ENCODE measurements at places on chromosomes 4 and X.

GRCh38 chr4:3355266-3355748 is 62.5 kb downstream of the RGS12 start:
- DNase-seq = no peak

- no peak for DNase-seq
Observed at GRCh38 chr4:83261307-83261706, 23.3 kb downstream of the COQ2 start.

DNA sequence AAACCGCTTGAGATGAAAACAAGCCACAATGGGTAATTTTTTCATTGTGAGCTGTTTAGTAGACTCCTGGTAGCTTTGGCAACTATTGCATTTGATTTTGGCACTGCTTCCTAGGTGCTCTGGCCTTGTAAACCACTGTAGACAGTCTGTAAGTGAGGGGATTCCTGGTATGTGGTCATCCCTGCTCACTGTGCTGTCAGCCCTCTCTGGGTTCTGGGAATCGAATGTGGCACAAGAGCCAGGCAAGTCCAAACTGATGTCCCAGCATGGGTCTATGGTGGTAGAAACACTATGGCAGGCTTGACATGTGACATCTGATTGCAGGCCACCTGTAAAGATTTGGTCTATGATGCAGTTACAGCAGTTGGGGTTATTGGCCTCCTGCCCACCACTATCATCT is 2.5 kb downstream of the USP51 start:
- DNase-seq = no peak

DNA sequence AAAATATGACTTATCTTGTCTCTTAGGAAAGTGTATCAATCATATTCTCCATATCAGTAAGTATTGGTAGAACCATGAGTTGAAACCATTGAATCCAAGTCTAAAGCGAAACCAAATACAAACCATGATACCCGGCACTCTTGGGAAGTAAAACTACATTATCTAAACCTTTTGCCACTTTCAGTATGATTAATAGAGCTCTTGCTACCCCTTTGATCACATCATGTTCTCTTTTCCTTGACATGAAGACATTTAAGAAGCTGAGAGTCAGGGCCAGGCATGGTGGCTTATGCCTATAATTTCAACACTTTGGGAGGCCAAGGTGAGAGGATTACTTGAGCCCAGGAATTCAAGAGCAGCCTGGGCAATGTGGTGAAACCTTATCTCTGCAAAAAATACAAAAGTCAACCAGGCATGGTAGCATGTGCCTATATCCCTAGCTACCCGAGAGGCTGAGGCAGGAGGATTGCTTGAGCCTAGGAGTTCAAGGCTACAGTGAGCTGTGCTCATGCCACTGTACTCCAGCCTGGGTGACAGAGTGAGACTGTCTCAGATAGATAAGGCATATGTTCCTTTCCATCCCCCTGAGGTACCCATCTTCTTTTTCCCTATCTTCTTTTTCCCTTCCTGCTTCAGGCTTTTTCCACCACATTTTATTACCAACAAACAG is 45.4 kb downstream of the CEP135 start:
- DNase-seq = no peak

- DNase-seq = no peak
Observed at GRCh38 chrX:38774249-38774648, 27.0 kb upstream of the MID1IP1 start.

DNA sequence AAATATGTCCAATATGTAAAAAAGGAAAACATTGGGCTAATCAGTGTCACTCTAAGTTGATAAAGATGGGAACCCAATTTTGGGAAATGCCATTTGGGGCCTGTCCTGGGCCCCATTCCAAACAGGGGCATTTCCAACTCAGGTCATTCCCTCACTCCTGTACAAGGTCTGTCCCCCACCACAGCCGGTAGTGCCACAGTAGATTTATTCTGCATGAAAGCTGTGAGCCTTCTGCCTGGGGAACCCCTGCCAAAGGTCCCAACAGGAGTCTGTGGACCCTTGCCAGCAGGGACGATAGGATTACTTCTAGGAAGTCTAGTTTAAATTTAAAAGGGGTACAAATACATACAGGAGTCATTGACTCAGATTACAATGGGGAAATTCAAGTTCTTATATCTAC is 317.6 kb upstream of the GNPDA2 start:
- no peak for DNase-seq

DNA sequence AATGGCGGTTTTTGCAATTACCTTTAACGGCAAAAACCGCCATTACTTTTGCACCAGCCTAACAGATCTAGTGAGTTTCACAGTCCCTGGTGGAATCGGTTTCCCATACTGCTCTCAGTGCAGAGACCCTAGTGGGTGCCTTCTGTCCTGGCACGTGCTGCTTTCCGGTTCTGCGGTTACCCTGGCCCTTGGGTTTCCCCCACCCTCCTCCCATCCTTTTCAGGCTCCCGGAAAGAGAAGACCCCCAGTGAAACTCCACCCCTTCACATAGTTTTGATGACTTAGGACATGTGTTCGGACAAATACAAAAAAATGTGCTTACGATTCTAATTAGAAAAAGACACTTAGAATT is 36.9 kb downstream of the NLGN3 start:
- DNase-seq = no peak

- DNase-seq = no peak
Observed at GRCh38 chr4:3335385-3335784, 42.6 kb downstream of the RGS12 start.

GRCh38 chr4:26765515-26765914 is 95.1 kb upstream of the STIM2 start:
- no peak for DNase-seq

DNA sequence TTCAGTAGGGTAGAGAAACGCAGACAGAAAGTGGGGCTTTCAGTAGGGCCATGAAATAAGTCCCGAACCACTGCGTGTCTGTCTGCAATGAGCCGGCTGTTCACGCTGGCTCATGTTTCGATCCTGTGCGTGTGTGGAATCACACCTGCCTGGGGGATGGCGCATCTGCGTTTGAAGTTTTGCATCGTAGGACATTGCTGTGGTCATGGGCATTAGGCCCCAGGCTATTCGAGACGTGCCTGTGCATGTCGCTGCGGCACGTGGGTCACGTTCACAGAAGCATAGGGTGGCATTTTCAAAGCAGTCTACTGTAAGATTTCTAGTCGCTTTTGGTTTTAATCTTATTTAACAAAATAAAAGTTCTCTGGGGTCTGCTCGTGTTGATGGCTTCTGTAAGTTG is 25.5 kb upstream of the HGFAC start:
- DNase-seq = no peak

- no peak for DNase-seq
Observed at GRCh38 chr4:75545526-75545925, 10.3 kb upstream of the ODAPH start.

- DNase-seq = no peak
Observed at GRCh38 chrX:103789004-103789403, 12.4 kb downstream of the PLP1 start.

DNA sequence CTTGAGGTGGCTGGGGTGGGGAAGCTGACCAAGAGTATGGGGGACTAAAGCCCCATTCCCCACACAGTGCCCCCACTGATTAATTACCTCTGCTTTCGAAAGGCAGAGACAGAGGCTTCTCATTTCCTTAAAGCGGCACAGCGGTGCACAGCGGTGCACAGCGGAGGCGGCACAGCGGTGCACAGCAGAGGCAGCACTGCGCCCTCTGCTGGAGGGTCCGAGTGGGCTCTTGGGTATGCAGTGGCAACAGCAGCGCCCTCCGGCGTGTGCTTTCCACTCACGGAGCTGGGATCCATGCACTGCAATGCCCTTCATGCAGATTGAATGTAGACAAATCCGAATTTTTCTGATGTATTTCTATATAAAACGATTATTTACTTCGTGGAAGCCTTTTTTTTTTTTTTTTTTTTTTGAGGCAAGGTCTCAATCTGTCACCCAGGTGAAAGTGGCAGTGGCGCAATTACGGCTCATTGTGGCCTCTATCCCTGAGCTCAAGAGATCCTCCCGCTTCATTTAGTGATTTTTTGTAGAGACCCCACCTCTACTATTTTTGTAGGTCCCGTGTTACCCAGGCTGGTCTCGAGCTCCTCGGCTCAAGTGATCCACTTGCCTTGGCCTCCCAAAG is 19.7 kb upstream of the PRPS2 start:
- DNase-seq = no peak

DNA sequence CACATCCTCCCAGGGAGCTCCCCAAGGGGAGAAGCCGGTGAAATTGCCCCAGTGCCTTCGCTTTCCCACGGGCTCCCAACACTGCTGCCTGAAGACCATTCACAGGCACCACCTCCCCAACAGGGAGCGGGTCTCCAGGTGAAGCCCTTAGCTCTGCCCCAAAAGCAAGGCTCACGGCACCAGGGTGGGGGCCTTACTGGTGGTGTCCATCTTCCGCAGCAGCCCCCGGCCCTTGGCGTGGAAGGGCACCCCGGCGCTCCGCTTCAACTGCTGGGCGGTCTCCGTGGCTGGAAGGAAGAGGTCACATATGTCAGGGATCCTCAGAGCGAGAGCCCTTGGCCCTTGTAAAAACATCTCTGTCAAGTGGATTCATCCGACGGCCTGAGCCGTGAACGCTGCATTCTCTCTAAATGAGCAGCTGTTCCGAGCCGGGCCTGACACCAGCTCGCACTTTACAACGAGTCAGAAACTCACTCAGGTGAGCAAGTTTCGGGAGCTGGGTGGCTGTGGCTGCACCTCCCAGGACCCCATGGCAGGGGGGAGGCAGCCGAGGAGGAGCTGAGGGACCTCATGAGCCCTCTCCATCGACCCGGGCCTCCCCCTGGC is 20.9 kb downstream of the NELFA start:
- no peak for DNase-seq

GRCh38 chrX:9845578-9845952 is 59.3 kb downstream of the SHROOM2 start:
- no peak for DNase-seq

DNA sequence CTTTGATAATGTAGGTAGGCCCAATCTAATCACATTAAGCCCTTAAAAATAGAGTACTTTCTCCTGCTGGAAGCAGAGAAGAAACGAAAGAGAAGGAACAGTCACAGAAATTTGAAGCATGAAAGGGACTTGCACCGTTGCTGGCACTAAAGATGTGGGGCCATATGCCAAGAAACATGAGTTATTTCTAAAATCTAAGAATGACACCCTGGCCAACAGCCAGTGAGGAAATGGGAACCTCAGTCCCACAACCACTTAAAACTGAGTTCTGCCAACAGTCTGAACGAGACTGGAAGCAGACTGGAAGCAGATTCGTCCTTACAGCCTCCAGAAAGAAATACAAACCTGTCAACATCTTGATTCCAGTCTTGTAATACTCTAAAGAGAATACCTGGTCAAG is 70.1 kb downstream of the CENPC start:
- no peak for DNase-seq

DNA sequence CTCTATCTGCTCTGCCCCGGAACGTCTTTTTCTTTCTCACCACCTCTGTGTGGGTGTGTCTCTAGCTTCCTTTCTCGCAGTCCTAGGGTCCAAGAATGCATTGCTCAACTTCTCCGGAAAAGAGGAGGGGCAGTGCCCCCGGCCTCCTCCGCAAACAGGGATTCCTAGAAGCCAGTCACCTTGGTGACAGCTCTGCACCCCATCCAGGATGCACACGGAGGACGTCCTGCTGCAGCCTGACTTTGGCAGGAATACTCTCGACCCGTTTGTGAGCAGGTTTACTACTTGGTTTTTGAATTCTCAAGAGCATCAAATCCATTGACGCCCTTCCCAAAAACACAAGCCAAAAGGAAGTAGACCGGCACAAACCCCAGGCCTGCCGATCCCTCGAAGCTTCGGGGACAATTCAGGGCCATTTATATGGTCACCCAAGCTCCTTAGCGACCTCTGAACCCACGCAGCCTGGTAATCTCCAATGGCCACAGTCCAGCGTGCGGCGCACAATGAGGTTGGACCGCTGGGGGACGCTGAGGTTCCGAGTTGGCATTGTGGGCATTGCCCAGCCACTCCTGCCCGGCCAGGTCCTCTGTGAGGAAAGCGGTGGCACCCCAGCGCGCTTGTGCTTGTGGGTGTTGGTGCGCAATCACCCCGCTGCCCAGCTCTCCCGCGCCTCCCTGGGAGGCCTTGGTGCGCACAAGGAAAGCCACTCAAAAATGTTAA is 9.8 kb downstream of the NKX3-2 start:
- no peak for DNase-seq

- DNase-seq = no peak
Observed at GRCh38 chrX:148363471-148364235, 136.8 kb upstream of the AFF2 start.

DNA sequence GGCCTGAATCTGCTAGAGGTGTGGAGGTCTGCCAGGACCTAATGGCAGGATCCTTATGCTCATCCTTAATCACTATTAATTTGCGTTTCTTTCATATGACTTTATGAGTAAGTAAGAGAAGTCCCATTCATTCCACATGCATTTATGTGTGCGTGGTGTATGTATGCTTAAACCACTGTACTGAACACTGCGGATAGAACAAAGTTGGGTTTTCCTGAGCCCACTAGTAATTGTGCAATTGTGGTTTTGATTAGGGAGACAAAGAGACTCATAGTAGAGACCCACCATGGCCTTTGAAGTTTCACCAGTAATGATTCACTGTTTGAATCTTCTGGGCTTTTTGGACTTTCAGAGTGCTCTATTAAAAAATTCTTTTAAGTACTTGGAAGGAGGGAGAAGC is 498.5 kb upstream of the DIPK2B start:
- DNase-seq = no peak

- no peak for DNase-seq
Observed at GRCh38 chr4:54779036-54779435, 121.3 kb downstream of the KIT start.

GRCh38 chr4:14853176-14853943 is 148.9 kb upstream of the CPEB2 start:
- no peak for DNase-seq

- DNase-seq = no peak
Observed at GRCh38 chr4:154492288-154492687, 689 bp upstream of the DCHS2 start.

- DNase-seq = no peak
Observed at GRCh38 chrX:41100819-41101218, 15.6 kb downstream of the USP9X start.

DNA sequence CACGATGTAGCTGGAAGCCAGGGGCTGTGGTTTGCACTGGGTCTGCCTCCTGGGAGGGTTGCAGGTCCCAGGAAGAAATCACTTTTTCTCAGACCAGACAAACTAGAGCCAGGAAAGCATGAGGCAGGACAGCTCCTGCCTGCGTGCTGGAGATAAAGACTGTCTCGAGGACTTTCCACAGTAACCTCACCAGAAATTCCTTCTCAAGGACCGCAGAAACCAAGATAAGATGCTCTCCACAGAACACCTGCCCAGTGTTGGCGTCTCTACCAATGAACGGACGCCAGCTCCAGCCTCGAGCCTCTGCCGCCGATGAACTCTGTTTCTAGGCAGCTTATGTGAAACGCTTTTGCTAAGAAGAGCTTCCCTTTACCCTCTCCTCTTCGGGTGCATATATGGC is 76.9 kb upstream of the AFAP1 start:
- no peak for DNase-seq

GRCh38 chr4:23202712-23203247 is 510.0 kb downstream of the GBA3 start:
- no peak for DNase-seq

GRCh38 chr4:23458054-23458453 is 431.8 kb downstream of the PPARGC1A start:
- no peak for DNase-seq

All from NCI-H1436 treated with DMSO at 0.1 percent for 48 hours (cell line).